ENCODE measurements at places on chromosomes 4 and X. TPM values are rescaled to one million over a fixed set of nuclear protein-coding genes. Genes with fewer than 3 reads are reported as not detected.
A peak's percentile ranks its signal among the peaks of the same experiment; 100 is the strongest.

GRCh38 chrX:153488231-153488914 lies 6.4 kb upstream of the BGN start:
- no peak overlapping the region for H3K27ac ChIP-seq
- H3K4me3 ChIP-seq: no peak overlapping the region
- no peaks in the 10 kb centered on the region for H3K27me3 ChIP-seq
- DNase-seq: no peak

The NHS gene
- 4.3 TPM for total RNA-seq

DNA sequence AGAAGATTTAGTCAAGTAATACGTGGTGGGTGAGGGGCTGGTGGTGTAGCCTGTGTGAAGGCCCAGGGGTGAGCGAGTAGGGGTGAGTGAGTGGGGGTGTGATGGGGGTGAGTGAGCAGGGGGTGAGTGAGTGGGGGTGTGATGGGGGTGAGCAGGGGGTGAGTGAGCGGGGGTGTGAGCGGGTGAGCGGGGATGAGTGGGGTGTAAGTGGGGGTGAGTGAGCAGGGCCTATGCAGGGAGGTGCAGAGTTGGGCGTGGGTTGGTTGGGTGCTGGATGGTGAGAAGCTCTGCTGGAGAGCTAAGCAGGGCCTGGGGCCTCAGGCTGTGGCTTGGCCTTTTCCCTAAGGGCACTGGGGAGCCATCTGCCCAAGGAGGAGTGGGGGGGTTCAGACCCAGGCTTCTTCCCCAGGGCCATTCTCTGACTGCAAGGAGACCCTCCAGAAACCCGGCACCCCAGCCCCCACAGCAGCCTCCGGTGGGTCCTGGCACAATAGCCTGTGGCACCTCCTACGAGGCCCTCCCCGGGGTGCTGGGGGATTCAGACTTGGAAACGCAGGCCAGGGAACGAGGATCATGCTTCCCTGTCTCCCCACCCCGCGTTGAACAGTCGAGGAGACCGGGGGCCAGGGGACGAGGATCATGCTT lies 30.4 kb downstream of the SH3TC1 start:
- H3K27ac ChIP-seq: no peak overlapping the region
- DNase-seq: no peak
- H3K4me1 ChIP-seq: peaks cover 8% of the 10 kb centered on the region
- no peak overlapping the region for H3K4me3 ChIP-seq
- H3K36me3 ChIP-seq: no peaks in the 10 kb centered on the region
- no peaks in the 10 kb centered on the region for H3K27me3 ChIP-seq

The TMPRSS11D gene
- total RNA-seq: not detected

The FAM149A gene
- 13.8 TPM for total RNA-seq

- no peaks in the 10 kb centered on the region for H3K36me3 ChIP-seq
- peak within 1 kb of the TSS; percentile 43 for H3K4me3 ChIP-seq
- peak within 1 kb of the TSS; percentile 73 for H3K27ac ChIP-seq
- peaks cover 7% of the 10 kb centered on the region for H3K4me1 ChIP-seq
- peak; percentile 94 for DNase-seq
Measured at GRCh38 chrX:53281321-53281822, at the start of gene IQSEC2. IQSEC2 (minus strand) TSS chrX:53281584.

- no peaks in the 10 kb centered on the region for H3K4me1 ChIP-seq
- H3K27me3 ChIP-seq: no peaks in the 10 kb centered on the region
- H3K27ac ChIP-seq: no peak overlapping the region
- no peak for DNase-seq
Measured at GRCh38 chr4:8763966-8764901, 107.4 kb downstream of the HMX1 start.

The WDR1 gene
- 437 TPM for total RNA-seq

DNA sequence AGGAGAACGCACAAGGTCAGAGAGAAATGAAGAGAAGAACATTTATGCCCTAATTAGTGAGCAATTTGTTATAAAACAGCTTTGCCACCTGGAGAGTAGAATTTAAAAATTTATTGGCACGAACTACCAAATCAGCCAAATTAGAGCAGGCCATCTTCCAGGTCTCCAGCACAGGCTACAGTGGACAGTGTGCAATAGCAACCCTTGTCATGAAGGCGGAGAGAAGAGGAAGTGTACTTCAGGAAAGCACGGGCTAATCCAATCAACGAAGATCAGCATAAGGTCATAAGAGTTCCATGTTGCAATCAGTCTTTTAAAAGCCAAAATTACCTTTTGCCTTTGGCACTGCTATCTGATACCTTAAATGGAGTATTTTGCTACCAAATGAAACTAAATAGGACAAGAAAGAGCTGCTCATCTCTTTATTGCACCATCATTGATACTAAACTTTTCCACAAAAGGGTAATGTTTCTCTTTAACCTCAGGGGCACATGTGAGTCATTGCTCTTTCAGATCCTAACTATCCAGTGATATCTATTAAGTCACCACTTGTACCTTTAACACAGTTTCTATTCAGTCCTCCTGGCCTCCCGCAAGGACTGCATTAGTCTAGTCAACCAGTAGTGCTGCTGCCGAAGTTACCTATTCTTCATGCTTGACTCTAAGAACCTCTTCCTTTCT lies 19.9 kb downstream of the ANK2 start:
- H3K27me3 ChIP-seq: no peaks in the 10 kb centered on the region
- H3K36me3 ChIP-seq: no peaks in the 10 kb centered on the region
- DNase-seq: no peak
- no peak overlapping the region for H3K4me3 ChIP-seq

The UCP1 gene
- total RNA-seq: not detected

DNA sequence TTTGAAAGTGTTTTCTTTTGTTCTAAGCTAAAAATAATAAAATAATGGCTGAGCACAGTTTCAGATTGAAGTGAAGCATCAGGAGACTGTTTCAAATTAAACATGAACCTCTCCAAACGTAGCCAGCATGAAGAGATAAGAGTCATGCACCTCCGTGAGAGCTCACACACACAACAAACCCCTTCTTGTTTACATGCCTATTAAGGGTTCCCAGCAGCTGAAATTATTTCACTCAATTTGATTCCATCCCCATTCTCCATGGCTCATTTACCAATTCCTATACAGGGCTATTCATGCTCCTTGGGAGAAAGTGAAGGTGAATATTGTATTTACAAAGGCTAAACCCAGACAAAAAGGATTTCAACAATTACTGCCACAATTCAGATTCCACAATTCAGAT lies 954.1 kb upstream of the INTU start:
- no peak overlapping the region for H3K27ac ChIP-seq
- DNase-seq: no peak
- no peaks in the 10 kb centered on the region for H3K36me3 ChIP-seq
- no peaks in the 10 kb centered on the region for H3K4me1 ChIP-seq

DNA sequence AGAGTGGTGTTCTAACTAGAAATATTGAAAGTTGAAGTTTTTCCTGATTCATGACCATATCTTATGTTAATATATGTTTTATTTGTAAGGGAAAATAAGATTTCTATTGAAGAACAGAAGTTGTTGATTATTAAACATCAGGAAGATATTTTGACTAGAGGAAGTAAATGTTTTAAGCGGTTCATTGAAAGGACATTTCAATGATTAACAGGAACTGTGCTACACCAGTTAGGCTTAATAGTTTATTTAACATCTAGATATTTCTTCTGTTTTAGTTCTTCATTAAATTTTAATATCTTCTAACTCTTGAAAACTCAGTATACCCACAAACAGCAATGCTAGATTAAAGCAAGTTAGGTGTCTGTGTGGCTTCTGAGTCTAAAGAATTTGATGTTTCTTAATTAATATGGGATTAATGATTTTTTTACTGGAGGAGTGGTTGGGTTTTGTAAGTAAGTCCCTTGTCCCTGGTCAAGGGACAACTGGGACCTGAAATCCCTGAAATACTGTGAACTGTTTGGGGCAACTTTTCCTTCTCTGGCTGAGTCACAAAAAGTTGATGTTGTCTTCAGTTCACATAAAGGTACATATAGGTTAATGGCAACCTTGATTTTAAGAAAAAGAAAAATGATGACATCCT lies 42.9 kb upstream of the CYP4V2 start:
- H3K36me3 ChIP-seq: no peaks in the 10 kb centered on the region
- no peaks in the 10 kb centered on the region for H3K27me3 ChIP-seq
- H3K4me3 ChIP-seq: no peak overlapping the region
- no peaks in the 10 kb centered on the region for H3K4me1 ChIP-seq
- no peak overlapping the region for H3K27ac ChIP-seq

The CNKSR2 gene
- total RNA-seq: 0.32 TPM

- H3K27me3 ChIP-seq: no peaks in the 10 kb centered on the region
- no peak overlapping the region for H3K27ac ChIP-seq
- H3K4me3 ChIP-seq: no peak overlapping the region
- H3K4me1 ChIP-seq: no peaks in the 10 kb centered on the region
Measured at GRCh38 chr4:13367244-13367643, 116.9 kb downstream of the RAB28 start.

GRCh38 chr4:103011378-103012025 lies 8.0 kb downstream of the SLC9B1 start:
- no peak overlapping the region for H3K4me3 ChIP-seq
- H3K27ac ChIP-seq: no peak overlapping the region
- peaks cover 4% of the 10 kb centered on the region for H3K4me1 ChIP-seq
- no peaks in the 10 kb centered on the region for H3K36me3 ChIP-seq
- peak; percentile 53 for DNase-seq

DNA sequence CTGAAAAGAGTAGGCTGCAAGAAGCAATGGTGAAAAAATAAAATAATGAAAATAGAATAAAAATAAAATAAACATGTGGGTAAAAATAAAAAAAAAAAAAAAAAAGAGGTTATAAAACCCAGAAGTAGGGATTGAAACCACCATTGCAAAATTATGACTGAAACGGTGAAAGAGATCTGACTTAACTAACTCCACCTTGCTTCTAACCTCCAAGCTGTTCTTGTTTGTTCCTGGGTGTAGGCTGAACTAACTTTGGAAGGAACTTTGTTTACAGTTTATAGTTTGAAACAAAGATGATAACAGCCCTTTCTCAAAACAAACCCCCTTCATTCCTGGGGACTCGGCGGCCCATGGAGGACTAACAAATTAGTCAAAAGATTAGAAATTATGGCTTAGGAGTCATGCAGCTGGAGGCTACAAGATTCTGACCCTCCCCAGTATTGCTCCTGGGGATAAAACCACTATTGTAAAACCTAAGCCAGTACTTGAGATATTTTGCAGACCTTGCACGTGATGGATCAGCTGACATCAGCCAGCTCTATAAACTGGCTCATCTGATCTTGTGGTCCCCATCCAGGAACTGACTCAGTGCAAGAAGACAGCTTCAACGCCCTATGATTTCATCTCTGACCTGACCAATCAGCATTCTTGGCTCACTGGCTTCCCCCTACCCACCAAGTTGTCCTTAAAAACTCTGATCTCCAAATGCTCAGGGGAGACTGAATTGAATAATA lies 30.4 kb downstream of the DDX60L start:
- H3K4me3 ChIP-seq: no peak overlapping the region
- no peaks in the 10 kb centered on the region for H3K36me3 ChIP-seq
- H3K27me3 ChIP-seq: no peaks in the 10 kb centered on the region
- peak; percentile 20 for DNase-seq
- no peak overlapping the region for H3K27ac ChIP-seq

- no peaks in the 10 kb centered on the region for H3K36me3 ChIP-seq
- peaks cover 89% of the 10 kb centered on the region for H3K27me3 ChIP-seq
- peak overlapping the region; percentile 68 for H3K27ac ChIP-seq
- DNase-seq: peak; percentile 60
- H3K4me3 ChIP-seq: peak overlapping the region; percentile 24
- peaks cover 5% of the 10 kb centered on the region for H3K4me1 ChIP-seq
Measured at GRCh38 chr4:173522160-173522950, 7.7 kb downstream of the HAND2 start.

GRCh38 chr4:157314906-157315305 lies 94.4 kb downstream of the GRIA2 start:
- H3K36me3 ChIP-seq: no peaks in the 10 kb centered on the region
- H3K27ac ChIP-seq: no peak overlapping the region
- no peaks in the 10 kb centered on the region for H3K4me1 ChIP-seq
- DNase-seq: no peak
- H3K27me3 ChIP-seq: no peaks in the 10 kb centered on the region

The CFAP47 gene
- not detected for total RNA-seq

DNA sequence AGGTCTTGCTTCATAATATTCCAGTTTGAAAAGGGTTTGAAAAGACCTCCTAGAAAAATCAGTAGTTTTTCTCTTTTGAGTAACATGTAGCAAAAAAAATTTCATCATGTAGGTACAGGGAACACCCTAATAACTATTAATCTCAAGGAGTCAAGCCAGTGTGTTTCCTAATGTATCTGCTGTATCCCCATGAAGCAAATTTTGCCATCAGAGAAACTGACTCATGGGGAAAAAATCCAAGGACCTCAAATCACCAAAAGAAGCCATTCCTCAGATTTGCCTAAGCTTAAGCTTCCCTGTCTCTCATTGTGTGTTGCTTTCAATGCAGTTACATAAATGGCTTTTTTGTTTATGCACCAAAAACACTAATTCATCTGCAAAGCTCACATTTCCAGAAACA lies 29.7 kb downstream of the F9 start:
- H3K27ac ChIP-seq: no peak overlapping the region
- no peak for DNase-seq
- H3K36me3 ChIP-seq: no peaks in the 10 kb centered on the region
- no peak overlapping the region for H3K4me3 ChIP-seq
- no peaks in the 10 kb centered on the region for H3K4me1 ChIP-seq
- H3K27me3 ChIP-seq: no peaks in the 10 kb centered on the region

DNA sequence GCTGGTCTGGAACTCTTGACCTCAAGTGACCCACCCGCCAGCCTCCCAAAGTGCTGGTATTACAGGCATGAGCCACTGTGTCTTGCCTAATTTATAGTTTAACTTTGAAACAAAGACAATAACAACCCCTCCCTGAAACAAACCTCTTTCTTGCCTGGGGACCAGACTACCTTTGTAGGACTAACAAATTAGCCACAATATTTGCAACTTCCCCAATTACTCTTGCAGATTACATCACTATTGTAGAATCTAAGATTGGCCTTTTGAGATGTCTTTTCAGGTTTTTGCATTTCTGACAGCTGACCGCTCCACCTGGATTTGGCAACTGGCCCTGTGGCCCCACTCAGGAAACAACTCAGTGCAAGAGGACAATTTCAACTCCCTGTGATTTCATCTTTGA lies 84.8 kb downstream of the AKAP4 start:
- H3K4me1 ChIP-seq: no peaks in the 10 kb centered on the region
- no peak overlapping the region for H3K4me3 ChIP-seq
- no peak overlapping the region for H3K27ac ChIP-seq
- no peaks in the 10 kb centered on the region for H3K27me3 ChIP-seq
- DNase-seq: no peak
- H3K36me3 ChIP-seq: no peaks in the 10 kb centered on the region

Measured in colonic mucosa (tissue), 4 donors.